HEK293T (cell line): ENCODE measurements at places on chromosomes 11 and 22.

DNA sequence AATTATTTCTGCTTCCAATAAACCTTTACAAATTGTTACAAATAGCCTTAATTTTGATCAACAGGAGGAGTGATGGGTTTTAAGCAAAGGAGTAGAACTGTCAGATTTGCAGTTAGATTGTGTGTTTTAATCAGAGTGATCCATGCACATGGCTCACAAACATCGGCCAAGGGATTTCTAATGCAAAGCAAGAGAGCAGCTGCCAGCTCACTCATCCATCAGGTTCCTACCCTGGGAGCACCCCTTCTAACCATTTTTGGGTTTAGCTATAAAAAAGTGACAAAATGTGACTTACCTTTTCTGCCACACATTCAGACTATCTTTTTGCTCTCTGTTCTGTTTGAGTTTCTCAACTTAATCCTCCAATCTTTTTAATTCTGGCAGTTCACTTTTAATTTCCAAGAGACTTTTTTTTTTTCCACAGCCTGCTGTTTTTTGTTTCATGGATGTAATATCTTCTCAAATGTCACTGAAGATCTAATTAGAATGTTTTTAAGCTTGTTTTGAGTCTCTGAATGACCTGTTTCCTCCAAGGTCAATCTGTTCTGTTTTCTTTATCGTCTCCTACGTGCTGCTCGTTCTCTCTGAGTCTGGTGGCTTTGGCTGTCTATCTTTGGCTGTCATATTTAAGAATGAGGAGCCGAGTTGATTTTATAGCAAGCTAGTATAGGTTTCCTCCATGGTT is 6.0 kb downstream of the IZUMO1R start:
- no peak for DNase-seq

GRCh38 chr11:126764231-126764630 is 236.3 kb downstream of the KIRREL3 start:
- no peak for DNase-seq

- DNase-seq, result no peak
Observed at GRCh38 chr22:31728857-31729256, 21.1 kb downstream of the PRR14L start.

GRCh38 chr11:69111624-69112542 is 43.9 kb upstream of the SMIM38 start:
- DNase-seq, result no peak

DNA sequence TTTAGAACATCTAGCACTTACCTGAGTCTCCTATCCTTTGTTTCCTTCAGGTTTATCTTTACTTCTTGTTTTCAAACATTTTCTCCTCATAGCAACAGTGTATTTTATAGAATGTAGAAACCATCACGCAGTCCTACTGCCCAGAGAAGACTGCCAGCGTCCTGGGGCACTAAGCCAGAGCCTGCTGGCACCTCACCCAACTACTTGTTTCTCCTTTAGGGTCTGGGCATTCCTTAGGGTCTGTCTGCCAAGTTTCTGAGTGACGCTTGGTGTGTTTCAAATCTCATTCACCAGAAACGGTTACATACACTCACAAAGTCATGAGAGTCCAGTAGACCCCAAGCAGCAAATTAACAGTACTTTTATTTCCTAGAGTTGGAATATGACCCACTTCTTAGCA is 49.6 kb upstream of the SLC25A1 start:
- DNase-seq, result no peak

DNA sequence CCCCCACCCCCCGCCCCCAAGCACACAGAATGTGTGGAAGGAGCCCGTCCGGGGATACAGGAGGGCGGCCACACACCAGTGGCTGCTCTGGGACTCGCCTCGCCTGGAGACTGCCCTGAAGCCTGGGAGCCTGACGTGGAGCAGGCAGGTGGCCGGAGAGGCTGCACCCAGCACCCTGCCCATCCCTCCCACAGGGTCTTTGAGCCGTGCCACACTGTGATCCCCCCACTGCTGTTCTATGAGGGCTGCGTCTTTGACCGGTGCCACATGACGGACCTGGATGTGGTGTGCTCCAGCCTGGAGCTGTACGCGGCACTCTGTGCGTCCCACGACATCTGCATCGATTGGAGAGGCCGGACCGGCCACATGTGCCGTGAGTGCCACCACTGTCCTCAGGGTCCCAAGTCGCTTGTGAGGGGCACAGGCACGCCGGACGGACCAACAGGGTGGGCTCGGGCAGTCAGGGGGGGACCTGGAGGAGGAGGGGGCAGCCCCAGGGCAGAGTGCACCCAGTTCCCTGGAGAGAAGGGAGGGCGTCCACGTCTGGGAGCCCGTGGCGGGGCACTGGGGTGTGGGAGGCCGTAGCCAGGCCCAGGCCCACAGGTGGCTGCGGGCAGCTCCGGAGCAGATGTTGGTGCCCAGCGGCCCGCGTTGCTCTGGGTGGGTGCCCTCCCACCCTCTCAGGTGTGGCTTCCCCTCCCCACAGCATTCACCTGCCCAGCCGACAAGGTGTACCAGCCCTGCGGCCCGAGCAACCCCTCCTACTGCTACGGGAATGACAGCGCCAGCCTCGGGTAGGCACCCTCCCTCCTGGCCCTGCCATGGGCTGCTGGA is 27.0 kb upstream of the MUC5B start:
- no peak for DNase-seq

- DNase-seq, result no peak
Observed at GRCh38 chr11:132358573-132358953, 988.1 kb downstream of the NTM start.
